ENCODE measurements at places on chromosomes 7 and 10.

DNA sequence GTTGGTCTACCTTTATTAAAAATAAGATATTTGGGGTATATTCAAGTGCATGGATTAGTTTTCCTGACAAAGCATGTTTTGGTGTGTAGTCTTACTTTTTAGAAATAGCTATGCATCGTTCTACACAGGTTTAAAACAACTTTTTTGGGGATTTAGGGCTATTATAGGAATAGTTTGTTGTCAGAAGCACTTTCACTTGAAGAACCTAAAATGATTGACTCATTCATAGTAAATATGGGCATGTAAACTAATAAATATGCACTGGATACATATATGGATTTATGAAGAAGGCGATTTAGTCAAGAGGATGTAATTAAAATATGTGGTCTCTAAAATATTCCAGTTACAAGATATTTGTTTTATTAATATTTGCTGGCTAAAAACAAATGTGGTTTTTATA is 2.0 kb downstream of the ARL4A start:
- DNase-seq: no peak

GRCh38 chr7:146902266-146902665 is 785.7 kb downstream of the CNTNAP2 start:
- no peak for DNase-seq

DNA sequence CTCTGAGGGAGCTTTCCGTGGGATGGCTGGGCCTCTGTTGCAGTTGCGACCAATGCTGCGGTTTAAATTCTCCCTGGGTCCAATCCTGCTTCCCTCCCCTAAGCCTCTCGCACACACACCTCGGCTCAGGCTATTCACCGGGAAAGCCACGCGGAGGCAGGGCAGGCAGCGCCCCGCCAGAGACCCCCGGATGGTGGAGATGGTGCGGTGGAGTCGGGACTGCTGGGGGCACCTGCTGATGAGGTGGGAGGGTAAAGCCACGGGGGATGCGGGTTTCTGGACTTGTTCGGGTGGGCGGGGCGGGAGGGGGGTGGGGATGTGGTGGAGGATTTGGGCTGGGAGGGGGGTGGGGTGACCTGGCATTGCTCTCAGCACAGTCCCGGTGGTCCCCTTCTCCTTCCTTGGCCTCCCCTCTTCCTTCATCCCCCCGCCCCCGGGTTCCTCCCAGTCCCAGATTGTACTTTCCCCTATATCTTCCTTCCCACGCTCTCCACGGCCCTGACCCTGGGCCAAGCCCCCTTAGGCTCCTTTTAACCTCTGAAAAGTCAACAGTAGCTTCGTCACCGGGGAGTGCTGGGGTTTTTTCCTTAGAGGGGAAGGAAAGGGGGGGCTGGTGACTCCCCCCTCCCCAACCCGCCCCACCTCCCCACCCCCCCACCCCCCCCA is 16.4 kb downstream of the UNCX start:
- no peak for DNase-seq

GRCh38 chr7:25314094-25314730 is 85.9 kb upstream of the NPVF start:
- no peak for DNase-seq

DNA sequence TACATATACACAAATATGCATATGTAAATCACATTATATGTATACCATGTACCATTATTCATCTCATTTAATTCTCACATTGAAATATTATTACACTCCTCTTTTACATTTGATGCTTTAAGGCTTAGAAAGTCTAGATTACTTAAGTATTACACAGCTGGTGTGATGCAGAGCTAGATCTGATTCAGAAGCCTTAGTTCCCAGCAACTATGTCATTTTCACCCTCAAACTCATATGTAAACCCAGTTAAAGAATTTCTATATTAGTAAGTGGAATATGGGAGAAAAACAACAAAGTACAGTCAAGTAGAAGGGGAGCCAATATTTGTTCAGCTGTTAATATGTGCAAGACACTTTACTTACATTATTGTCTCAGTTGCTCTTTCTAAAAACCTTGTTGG is 74.3 kb upstream of the CSTF2T start:
- DNase-seq: no peak

- no peak for DNase-seq
Observed at GRCh38 chr10:76881477-76882220, 756.0 kb downstream of the KCNMA1 start.

DNA sequence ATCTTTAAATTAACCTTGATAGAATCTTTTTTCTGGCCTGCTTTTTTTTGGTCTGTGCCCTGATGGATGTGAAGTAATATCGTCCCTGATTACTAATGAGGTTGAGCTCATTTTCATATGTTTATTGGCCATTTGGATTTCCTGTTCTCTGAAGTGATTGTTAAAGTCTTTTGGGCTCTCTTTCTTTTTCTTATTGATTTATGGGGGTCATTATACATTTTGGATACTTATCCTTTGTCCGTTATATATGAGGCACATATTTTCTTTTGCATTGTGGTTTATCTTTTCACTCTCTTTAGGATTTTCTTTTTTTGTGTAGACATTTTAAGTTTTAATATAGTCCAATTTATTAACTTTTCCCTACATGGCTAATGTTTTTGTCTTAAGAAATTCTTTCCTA is 12.6 kb downstream of the SLK start:
- no peak for DNase-seq

DNA sequence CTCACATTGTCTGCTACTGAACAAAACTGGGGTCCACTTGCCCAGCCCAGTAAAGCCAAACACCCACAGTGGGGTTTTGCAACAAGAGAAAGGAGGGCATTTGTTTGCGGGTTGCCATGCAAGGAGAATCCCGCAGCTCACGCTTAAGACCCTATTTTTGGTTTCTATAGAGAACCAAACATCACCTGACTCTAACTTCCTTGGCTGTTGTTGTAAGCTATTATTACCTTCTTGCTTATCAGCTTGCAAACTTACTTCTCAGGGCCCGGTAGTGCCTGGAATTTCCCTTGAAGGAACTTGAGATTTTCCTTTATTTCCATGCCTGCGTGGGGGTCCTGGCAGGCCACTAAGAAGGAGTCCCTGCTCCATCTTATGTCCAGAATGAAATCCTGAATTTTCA is 20.7 kb downstream of the IFIT3 start:
- no peak for DNase-seq

DNA sequence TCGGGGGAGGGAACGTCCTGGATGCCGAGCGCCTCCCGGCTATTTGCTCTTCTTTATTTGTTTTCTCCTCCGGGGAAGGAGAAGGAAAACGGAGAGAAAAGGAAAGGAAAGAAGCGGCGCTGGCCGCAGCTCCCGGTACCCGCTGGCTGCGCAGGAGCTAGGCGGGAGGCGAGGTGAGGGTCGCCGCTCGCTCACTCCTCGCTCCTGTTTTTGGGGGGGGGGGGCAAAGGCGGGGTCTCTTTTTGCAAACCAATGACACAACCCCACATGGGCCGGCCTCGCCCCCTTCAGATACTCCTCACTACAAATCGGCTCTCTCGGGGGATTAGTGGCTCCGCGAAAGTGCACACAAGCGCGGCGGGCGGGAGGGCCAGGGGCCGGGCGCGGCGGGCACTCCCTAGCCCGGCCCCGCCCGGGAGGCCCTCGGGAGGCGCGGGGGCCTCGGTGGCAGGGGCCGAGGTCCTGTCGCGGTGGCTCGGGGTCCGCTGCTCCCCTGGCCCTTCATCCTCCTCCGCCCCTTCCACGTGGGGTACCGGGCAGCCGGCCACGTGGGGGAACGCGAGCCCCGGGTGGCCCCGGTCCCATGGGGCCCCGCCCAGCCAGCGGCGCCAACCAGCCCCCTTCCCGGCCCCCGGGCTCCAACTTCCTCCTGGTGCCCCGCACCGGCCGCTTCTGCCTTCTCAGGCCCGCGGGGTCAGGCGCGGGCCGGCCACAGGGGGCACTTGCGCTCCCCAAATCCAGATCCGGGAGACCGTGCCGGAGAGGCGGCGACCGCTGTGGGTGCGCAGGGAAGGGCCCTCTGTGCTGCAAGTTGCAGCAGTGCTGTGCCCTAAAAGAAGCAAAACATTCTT is 718 bp upstream of the CTBP2 start:
- no peak for DNase-seq

- no peak for DNase-seq
Observed at GRCh38 chr10:44864051-44864450, 47.1 kb upstream of the TMEM72 start.

- no peak for DNase-seq
Observed at GRCh38 chr10:51230887-51231585, 156.7 kb downstream of the PRKG1 start.

DNA sequence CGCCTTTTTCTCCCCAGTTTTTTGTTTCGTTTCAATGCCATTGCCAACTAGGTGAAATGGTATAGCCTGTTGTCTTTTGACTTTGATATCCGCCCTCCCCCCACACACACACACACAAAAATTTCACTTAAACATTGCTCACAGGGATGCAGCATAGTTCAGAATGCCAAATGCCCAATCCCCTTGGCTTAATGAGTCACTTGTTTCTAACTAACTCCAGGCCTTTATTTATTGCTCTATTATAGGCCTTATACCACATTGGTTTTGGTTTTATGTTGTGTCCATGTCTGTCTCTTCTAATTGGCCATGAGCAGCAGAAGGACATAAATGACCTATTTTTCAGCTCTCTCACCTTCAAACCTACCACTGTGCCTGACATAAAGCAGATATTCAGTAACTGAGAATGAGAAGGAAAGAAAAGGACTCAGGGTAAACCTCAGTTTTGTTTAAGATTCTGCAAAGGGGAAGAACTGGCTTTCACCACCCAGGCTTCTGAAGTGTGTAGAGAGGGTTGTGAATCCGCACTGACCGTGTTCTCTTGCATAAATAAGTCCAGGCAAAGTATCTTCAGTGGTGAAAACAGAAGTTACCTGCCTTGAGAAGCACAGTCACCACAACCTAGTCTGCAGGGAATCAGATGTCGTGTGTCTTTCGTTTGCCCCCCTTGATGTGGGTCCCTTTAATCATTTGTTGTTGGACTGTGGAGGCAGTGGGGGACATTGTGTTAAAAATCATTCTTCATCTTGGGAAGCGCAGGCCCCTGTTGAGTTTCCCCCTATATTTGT is 139.8 kb downstream of the CELF2 start:
- no peak for DNase-seq

- DNase-seq: no peak
Observed at GRCh38 chr7:121410829-121411596, 14.9 kb upstream of the FAM3C start.

GRCh38 chr7:7266257-7266881 is 84.0 kb downstream of the C1GALT1 start:
- no peak for DNase-seq

- no peak for DNase-seq
Observed at GRCh38 chr7:95996174-95996573, 223.8 kb downstream of the DYNC1I1 start.

DNA sequence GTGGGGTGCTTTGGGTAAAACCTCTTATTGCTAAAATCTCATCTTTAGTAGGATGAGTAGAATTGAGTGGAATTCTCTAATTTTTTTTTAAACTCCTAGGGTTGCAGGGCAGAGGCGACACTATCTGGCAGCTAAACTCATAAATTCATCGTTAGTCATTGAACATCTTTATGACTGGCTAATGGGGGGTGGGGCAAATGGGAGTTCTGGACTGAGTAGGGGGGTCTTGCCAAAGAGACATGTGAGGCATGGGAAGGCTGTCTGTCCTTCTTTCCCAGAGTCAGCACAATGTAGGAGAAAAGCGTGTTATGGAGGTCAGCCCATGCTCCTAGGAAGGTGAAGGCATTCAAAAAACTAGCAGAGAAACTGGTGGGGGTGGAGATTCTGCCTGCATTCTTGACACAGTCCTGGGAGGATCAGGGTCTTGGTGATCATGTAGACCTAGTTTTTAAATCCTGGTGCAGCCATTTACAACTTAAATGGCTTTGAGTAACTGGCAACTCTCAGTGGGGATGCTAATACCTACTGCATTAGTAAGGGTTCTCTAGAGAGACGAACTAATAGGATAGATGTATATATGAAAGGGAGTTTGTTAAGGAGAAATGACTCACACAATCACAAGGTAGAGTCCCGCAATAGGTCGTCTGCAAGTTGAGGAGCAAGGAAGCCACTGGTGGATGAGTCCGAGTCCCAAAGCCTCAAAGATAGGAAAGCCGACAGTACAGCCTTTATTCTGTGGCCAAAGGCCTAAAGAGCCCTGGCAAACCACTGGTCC is 47.7 kb downstream of the EMX2 start:
- DNase-seq: no peak

- DNase-seq: no peak
Observed at GRCh38 chr10:9922126-9922870, 1095.4 kb upstream of the CELF2 start.

DNA sequence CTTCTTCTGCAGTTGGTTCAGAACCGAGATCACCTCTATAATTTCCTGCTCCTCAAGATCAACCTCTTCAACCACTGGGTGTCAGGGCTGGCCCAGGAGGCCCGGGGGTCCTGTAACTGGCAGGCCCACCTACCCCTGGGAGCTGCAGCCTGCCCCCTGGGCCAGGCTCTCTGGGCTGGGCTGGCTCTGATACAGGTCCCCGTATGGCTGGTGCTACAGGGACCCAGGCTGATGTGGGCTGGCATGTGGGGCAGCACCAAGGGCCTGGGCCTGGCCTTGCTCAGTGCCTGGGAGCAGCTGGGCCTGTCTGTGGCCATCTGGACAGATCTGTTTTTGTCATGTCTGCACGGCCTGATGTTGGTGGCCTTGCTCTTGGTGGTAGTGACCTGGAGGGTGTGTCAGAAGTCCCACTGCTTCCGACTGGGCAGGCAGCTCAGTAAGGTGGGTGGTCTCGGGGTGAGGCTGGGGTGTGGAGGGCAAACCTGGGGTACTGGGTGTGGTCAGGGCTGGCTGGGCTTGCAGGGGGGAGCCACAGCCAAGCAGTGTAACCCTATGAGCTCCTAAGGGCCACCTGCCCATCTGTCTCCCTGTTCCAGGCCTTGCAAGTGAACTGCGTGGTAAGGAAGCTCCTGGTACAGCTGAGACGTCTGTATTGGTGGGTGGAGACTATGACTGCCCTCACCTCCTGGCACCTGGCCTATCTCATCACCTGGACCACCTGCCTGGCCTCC is 4.2 kb downstream of the TMEM270 start:
- no peak for DNase-seq

- DNase-seq: no peak
Observed at GRCh38 chr7:68640103-68640502, 958.2 kb upstream of the AUTS2 start.

DNA sequence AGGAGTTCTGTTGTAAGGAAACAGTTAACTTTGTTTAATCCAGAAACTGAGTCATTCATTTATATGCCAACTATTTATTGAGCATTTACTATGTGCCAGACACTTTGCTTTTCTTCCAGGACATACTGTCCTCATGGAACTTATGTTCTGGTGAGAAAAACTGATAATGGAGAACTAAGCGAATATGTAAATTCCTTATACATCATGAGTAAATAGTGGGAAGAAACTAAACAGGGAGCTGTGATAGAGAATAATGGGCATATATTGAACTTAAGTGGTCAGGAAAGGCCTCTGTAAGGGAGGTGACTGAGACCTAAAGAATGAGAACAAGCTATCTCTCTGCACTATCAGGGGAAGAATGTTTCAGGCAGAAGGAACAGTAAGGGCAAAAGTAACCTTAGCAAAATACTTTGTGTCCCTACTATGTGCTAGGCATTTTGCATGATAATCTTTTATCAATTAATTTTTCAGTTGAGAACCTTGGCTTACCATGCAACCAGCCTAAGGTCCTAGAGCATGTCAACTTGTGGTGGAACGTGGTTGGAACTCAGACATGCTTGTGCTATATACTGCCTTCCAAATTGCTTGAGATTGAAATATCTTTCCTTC is 45.4 kb downstream of the ST7 start:
- DNase-seq: no peak

- DNase-seq: no peak
Observed at GRCh38 chr10:77448226-77448625, 189.4 kb downstream of the KCNMA1 start.

- no peak for DNase-seq
Observed at GRCh38 chr10:62374862-62375710, 917 bp downstream of the ZNF365 start.

GRCh38 chr7:2713978-2714377 is 26.0 kb downstream of the AMZ1 start:
- DNase-seq: no peak
